GM23338 (cell line): ENCODE measurements at places on chromosomes 5 and 9.

DNA sequence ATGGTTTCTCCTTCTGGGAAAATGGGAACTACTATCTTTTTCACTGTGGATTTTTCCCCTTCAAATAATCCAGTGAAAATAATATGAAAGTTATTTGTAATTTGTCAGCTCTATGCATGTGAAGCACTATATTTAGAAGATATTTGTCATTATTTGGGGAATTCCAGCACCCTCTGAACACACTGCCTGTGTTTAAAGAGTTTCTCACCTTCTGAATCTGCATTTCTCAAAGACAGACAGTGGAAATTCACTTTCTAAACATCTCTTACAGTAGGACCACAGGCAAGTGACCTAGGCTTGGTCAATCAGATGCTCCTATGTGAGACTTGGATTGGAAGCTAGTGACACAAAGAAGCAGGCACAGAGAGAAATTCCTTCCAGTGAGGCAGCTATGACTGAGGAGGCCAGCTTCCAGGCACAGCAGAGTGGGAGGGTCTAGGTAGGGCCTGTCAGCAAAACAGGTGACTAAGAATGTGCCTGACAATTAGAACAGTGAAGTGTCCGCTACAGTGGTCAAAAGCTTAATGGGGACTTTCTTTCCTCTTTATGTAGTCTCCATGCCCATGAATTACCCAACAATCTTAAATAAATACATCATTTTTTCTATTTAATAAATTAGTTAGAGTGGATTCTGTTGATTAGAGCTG, 167.2 kb downstream of the HMHB1 start:
- H3K27me3 ChIP-seq: no peaks in the 10 kb centered on the region
- no peaks in the 10 kb centered on the region for H3K4me1 ChIP-seq
- peak; percentile 18 for DNase-seq
- no peak overlapping the region for H3K27ac ChIP-seq

- no peak overlapping the region for H3K27ac ChIP-seq
- H3K36me3 ChIP-seq: no peaks in the 10 kb centered on the region
- peak overlapping the region; percentile 60 for H3K4me3 ChIP-seq
- H3K4me1 ChIP-seq: peaks cover 18% of the 10 kb centered on the region
These were observed 2.2 kb downstream of the COL23A1 start for GRCh38 chr5:178587763-178588611.

GRCh38 chr9:87812375-87813118, 70.1 kb upstream of the SPATA31E1 start:
- no peaks in the 10 kb centered on the region for H3K4me1 ChIP-seq
- peak; percentile 75 for DNase-seq
- no peaks in the 10 kb centered on the region for H3K27me3 ChIP-seq
- no peak overlapping the region for H3K27ac ChIP-seq

DNA sequence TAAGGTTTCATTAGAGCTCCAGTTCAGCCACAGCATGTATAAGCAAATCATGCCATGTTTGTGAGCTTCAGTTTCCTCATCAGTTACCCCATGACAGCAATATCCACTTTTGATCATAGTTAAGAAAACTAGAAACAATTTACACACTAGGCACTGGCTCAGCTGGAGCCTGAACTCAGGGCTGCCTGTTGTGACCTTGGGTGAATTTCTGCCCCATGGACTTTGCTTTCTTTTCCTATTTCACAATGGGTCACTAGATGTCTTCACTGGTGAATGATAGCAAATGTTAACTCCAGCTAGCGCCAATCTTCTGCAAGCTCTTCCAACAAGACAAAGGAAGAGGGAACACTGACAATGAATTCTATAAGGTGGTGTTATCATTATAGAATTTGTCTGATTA, 233.3 kb upstream of the TRIM32 start:
- H3K4me1 ChIP-seq: peaks cover 7% of the 10 kb centered on the region; the same call in 1 of the 2 replicates
- H3K4me3 ChIP-seq: no peak overlapping the region
- H3K27me3 ChIP-seq: no peaks in the 10 kb centered on the region
- DNase-seq: no peak

DNA sequence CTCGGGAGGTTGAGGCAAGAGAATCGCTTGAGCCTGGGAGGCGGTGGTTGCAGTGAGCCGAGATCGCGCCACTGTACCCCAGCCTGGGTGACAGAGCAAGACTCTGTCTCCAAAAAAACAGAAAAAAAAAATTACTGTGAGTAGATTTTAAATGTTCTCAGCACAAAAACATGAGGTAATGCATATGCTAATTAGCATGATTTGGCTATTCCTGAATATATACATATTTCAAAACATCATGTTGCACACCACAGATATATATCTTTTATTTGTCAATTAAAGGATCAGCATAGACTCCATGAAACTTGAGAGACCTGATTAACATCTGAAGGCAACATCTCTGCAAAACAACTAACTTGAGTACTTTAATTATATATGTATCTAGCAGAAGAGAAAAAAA, 103.3 kb downstream of the THBS4 start:
- H3K4me1 ChIP-seq: peaks cover 76% of the 10 kb centered on the region
- no peaks in the 10 kb centered on the region for H3K27me3 ChIP-seq
- DNase-seq: no peak

DNA sequence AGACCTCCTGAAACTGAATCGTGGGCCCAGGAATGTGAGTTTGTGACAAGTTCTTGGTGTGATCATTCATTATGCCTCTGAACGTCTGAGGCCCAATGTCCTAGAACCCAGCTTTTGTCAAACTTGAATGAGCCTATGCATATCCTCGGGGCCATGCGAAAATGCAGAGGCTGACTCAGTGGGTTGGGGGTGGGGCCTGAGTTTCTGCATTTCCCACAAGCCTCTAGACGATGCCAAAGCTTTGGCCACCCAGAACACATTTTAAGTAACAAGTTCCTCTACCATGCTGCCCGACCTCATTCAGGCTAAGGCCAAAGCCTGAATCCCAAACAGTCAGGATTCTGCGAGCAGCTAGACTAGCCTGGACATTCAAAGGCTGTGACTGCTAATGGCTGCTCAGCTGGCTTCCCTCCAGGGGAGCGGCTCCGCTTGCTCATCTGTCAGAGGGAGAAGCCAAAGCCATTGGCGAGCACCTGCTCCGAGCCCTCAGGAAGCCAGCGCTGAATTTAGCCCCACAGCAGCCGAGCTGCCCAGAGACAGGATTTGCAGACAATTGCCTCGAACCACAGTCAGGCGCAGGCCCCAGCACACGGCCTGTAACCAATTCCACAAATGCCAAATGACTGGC, 177.5 kb downstream of the ZDHHC21 start:
- no peak overlapping the region for H3K4me3 ChIP-seq
- H3K27ac ChIP-seq: peak overlapping the region; percentile 17
- peak; percentile 69 for DNase-seq
- H3K27me3 ChIP-seq: no peaks in the 10 kb centered on the region
- H3K4me1 ChIP-seq: peaks cover 23% of the 10 kb centered on the region

GRCh38 chr5:87390576-87391199, 22.0 kb downstream of the CCNH start:
- no peak overlapping the region for H3K27ac ChIP-seq
- H3K4me1 ChIP-seq: no peaks in the 10 kb centered on the region
- H3K4me3 ChIP-seq: no peak overlapping the region

- H3K36me3 ChIP-seq: no peaks in the 10 kb centered on the region
- no peaks in the 10 kb centered on the region for H3K4me1 ChIP-seq
- no peak overlapping the region for H3K4me3 ChIP-seq
- H3K27ac ChIP-seq: no peak overlapping the region
- no peak for DNase-seq
These were observed 446.8 kb downstream of the CCDC171 start for GRCh38 chr9:15999422-16000339.

- no peak for DNase-seq
- peaks cover 37% of the 10 kb centered on the region for H3K4me1 ChIP-seq
- H3K27me3 ChIP-seq: peaks cover 37% of the 10 kb centered on the region
- no peaks in the 10 kb centered on the region for H3K36me3 ChIP-seq
- peak overlapping the region; percentile 71 for H3K4me3 ChIP-seq
- H3K27ac ChIP-seq: no peak overlapping the region
These were observed 621 bp upstream of the GCNT4 start for GRCh38 chr5:75053054-75053303.
